ENCODE measurements at places on chromosomes 11 and 22.

GRCh38 chr11:72577271-72577721 lies 96.9 kb downstream of the PDE2A start:
- no peak for DNase-seq

- DNase-seq, result no peak
Measured at GRCh38 chr22:48372390-48372789, 1455.3 kb downstream of the BRD1 start.

GRCh38 chr11:6127881-6128280 lies 20.4 kb downstream of the OR56B4 start:
- DNase-seq, result no peak

DNA sequence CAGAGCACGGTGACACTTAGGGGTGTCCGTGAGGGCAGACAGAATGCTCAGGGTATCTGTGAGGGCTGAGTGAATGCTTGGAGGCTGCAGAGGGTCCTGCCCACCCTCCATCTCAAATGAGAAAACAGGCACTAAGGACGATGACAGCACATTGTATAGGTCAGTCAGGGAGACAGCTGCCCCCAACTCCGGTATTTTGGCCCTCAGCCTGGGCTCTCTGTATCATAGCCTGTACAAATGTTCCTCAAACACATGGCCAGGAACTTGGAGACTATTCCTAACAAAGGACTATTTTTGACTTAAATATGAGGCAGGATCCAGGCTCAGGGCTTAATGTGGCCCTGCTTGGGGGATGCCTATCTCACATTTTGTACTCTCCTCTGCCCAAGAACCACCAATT lies 145.4 kb downstream of the OPCML start:
- DNase-seq, result no peak

DNA sequence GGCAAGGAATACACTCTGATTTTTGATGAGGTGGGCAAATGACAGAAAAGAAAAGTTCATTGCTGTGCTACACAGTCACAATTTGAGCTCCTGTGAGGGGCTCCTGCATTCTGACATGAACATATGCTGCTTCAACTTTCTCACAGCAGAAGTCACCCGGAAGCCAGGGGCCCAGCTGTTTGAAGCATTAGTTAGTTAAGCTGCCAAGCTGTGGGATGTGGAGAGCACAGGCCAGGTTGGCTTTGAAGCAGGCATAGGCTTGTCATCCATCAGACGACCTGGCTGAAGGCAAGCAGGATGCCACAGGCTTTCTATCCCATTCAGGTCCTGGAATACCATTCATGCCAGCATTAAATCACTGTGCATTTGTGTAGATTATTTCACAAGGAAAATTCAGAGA lies 63.1 kb downstream of the MTNR1B start:
- DNase-seq, result no peak

- no peak for DNase-seq
Measured at GRCh38 chr11:105937738-105938137, 84.3 kb downstream of the MSANTD4 start.

GRCh38 chr11:57249384-57250319 lies 12.6 kb upstream of the APLNR start:
- DNase-seq, result peak; percentile 7

DNA sequence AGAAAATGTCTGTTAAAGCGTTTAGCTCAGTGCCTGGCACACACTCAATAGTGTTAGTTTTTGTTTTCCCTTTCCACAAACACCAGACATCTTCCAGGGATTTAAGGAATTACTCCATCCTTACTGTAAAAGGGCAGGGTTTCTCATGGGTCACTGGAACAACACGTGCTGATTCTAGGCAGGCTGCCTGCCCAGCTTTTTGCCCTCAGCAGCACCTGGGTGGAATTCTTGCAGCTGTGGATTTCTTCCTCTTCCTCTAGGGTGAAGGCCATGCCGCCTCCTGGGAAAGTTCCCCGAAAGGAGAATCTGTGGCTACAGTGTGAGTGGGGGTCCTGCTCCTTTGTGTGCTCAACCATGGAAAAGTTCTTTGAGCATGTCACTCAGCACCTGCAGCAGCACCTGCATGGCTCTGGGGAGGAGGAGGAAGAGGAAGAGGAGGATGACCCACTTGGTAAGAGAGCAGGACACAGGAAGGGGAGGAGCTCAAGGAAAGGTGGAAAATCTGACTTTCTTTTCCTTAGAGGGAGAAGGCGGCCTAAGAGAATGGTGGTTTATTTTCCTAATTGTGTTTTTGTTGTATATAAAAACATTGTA lies 5.4 kb downstream of the HINFP start:
- no peak for DNase-seq

GRCh38 chr22:38353701-38354100 lies 36.5 kb upstream of the CSNK1E start:
- no peak for DNase-seq

GRCh38 chr22:38098410-38099249 lies 11.9 kb downstream of the BAIAP2L2 start:
- DNase-seq, result no peak

DNA sequence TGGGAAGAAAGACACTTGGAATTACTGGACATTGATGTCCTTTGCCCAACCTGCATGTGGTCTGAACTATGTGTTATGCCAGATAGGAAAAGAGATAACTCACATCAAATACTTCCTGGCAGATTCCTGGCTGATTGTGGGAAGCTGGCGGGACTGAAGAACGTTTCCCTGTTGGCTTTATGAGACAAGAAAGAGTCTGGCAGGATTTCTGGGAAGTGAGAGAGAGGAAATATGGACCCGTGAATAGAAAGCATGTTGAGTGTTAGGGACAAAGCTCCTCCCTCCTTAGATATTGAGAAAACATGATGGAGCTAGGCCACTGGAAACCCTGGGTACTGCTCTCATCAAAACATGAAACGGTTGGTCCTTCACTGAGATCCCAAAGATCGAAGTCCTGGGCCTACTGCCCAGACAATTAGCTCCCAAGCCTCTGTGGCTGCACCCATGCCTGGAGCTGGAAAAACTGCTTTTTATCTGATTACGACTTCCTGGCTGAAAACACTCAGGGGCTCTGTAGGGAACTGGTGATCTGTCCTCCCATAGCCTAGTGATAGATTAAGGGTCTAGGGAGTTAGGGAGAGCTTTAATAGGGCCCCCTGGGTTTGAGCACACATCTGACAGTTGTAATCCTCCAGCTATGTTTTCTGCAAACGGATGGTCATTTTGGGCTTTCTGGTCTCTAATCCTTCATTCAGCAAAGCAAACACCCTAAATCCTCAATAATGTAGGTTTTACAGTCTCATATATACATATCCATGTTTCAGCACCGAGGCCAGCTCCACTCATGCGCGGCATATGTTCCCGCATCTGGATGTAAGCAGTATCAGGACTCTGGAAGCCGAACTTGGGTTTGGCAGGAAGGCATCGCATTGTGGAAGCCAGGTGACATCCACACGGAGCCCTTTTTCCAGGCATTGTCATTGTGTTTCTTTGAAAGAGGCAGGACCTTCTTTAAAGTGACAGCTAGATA lies 6.1 kb upstream of the B3GAT1 start:
- no peak for DNase-seq

- no peak for DNase-seq
Measured at GRCh38 chr22:28594076-28594796, 85.4 kb downstream of the TTC28 start.

GRCh38 chr22:30591191-30591587 lies 521 bp downstream of the PES1 start:
- DNase-seq, result no peak

GRCh38 chr11:92663539-92663938 lies 305.9 kb upstream of the MTNR1B start:
- no peak for DNase-seq

DNA sequence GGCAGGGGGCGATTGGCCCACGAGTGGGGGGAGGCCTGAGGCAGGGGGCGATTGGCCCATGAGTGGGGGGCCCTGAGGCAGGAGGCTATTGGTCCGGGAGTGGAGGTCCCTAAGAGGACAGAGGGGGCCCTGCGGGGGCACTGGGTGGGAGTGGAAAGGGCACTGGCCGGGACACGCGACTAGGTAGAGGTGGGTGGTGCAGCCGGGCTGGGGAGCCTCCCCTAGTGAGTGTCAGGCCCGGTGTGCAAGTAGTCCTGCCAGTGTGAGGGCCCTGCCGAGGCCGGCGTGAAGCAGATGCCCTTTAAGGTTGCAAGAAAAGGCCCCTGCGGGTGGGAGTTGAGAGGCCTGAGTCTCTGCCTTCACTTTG lies 909 bp upstream of the BRD1 start:
- no peak for DNase-seq

GRCh38 chr11:63212742-63213141 lies 30.7 kb downstream of the SLC22A25 start:
- no peak for DNase-seq

GRCh38 chr11:125393331-125393730 lies 102.7 kb downstream of the FEZ1 start:
- no peak for DNase-seq

GRCh38 chr22:24588757-24589481 lies 4.0 kb downstream of the LRRC75B start:
- DNase-seq, result no peak

Data from activated CD8-positive, alpha-beta memory T cell treated with anti-CD3 and anti-CD28 coated beads for 1 hour (primary cell).